Dermis microvascular lymphatic vessel endothelial cell (primary cell): ENCODE measurements at places on chromosomes 3 and 15.

DNA sequence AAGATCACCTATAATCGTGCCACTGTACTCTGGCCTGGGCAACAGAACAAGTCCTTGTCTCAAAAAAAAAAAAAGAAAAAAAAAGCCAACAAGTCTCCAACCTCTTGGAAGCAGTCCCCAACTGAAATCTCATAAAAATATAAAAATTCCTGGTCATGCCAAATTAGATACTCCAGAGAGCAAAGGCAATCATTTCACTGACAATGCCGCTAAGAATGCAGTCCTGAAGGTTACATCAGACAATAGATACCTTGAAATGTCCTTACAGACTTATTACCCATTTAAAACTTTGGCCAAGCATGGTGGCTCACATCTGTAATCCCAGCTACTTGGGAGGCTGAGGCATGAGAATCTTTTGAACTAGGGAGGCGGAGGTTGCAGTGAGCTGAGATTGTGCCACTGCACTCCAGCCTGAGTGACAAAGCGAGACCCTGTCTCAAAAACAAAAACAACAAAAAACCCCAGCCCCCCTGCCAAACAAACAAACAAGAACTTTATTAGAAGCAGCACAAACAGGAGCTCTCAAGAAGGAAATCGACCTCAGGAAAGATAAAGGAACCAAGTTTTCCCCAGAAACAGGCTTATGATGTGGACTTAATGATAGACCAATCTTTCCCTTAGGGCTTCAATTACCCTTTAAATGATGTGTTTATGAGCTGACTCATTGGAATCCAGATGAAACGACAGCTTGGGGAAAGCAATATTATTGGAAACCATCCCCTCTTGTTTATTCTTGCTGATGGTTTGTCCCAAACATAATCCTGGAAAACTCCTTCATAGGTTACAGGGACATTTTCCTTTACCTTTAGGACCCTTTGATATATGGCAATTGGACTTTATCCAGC, 53.1 kb upstream of the XCR1 start:
- no peak for DNase-seq

DNA sequence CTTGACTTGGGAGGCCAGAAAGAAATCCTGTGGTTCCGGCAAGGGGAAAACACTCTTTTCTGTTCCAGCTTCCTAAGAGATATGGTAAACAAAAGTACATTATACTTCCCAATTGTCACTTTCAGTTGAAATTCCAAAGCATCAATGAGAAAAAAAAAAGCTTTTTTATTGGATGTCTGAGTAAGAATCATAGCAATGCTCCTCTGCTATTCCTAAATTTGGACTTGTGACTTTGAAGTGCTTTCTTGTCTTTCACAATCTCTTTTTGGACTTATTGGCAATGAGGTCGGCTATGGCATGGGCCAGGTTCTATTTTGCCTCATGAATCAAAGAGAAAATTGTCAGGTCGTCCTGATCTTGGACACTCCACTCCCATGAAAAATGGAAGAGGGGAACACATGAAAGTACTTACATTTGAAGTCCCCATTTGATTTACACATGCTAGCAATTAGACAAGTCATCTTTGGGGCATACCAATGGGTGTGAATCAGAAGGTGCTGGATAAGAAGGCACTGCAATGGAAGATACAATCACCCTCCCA, 170.5 kb downstream of the GREM1 start:
- DNase-seq, result no peak

DNA sequence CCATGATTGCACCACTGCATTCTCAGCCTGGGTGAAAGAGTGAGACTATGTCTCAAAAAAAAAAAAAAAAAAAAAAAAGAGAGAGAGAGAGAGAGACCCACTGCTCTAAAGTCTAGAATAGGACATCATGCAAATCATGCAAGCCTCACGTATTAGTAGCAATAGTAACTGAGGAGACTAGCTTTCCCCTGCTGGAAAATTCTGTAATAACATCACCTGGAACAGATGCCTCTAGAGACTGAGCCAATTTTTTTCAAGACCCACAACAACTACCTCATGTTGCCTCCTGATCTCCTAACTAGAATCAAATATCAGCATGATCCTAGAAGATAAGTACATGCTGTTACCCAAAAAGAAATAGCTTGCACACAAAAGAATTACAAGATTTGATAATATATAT, 461.9 kb downstream of the AGBL1 start:
- DNase-seq, result no peak

DNA sequence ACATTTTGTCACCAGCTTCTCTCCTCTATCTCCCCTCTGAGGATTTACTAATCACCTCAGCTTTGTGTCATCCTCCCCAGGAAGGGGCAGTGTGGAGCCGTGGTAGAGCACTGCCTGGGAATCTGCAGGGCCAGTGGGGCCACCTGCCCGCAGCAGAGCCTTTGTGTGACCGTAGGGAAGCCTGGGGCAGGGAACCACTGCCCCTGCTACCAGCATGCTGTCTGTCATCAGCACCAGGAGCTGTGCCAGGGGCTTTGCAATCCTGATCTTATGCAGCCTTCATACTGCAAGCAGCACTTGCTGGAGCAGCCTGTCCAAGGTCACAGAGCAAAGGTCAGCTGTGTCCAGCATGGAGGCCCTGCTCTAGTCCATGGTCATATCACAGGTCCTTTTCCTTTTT, 170.2 kb upstream of the IL12A start:
- no peak for DNase-seq

- DNase-seq, result no peak
Observed at GRCh38 chr15:64503640-64504039, 43.3 kb downstream of the ZNF609 start.

- DNase-seq, result no peak
Observed at GRCh38 chr15:84785053-84785452, 32.1 kb upstream of the ALPK3 start.

DNA sequence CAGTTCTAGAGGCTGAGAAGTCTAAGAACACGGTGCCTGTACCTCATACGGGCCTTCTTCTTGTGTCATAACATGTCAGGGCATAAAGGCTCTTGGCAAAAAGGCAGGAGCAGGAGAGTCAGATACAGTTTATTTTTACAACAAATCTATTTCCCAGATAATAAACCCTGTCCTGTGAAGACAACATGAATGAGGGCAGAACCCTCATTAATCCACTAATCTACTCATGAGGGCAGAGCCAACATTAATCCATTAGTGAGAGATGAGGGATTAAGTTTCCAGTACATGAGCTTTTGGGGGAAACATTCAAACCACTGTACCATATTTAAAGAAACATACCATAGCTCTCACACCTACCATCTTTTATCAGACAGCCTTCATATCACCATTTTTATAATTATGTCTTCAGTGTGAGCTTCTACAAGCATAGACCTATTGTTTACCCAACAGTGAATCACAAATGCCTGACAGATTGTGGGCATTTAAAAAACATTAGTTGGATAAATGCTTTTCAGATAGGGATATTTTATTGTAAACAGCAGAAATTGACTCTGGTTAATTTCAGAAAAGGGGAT, 645.8 kb downstream of the GRM7 start:
- DNase-seq, result no peak

GRCh38 chr3:195260280-195260905, 10.6 kb downstream of the XXYLT1 start:
- DNase-seq, result peak; percentile 52

GRCh38 chr3:119589102-119589773, 8.4 kb upstream of the PLA1A start:
- DNase-seq, result no peak

- no peak for DNase-seq
Observed at GRCh38 chr3:14802381-14802731, 16.4 kb upstream of the FGD5 start.

- no peak for DNase-seq
Observed at GRCh38 chr15:34986326-34986725, 1.8 kb downstream of the ZNF770 start.

DNA sequence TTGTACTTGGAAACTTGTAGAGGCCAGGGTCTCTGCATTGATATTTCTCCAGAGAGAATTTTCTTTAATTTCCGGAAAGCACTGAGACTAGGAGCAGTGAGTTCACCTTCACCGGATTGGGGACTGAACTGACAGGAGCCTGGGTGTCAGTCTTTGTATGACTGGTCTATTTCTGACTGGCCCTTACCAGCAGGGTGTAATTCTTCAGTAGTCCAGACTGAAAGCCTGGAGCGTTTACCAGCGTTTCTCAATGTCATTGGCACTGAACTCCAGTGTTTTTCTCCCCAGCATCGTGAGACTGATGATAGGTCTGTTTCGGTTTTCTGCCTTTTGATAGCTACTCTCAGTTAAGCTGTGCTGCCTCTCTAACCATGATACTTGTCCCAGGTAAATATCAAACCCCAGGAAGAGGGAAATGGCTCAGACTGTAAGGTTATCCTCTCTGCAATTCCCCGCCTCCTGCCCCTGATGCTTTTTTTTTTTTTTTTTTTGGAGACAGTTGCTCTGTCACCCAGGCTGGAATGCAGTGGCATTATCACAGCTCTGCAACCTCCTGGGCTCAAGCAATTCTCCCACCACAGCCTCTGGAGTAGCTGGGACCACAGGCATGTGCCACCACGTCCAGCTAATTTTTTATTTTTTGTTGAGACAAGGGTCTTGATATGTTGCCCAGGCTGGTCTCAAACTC, 103.6 kb downstream of the CACNA2D3 start:
- no peak for DNase-seq

DNA sequence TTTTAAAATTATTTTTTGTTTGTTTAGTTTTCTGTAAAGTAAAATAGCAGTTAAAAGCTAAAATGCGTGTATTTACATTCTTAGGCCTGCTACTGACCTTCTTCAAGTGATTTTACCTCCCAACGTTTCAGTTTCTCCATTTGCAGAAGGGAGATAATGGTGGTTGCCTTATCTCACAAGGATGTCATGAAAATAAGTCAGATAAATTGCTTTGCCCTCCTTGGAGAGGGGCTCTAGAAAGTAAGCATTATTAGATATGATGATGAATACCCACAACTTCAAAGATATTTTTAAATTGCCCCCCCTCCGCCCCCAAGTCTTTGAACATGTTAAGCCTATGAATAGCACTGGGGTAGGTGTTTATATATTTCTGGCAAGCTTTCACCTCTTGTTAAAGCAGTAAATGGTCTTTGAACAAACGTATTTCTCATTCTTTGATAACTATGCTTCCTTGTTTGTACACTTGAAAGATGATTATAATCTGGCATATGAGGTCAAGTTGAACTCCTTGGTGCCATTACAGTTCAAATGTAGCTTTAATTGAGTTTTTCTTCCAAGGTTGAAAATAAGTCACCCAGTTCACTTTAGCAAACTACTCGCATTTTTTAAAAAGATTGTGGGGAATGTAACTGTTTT, 6.4 kb downstream of the TERC start:
- no peak for DNase-seq

DNA sequence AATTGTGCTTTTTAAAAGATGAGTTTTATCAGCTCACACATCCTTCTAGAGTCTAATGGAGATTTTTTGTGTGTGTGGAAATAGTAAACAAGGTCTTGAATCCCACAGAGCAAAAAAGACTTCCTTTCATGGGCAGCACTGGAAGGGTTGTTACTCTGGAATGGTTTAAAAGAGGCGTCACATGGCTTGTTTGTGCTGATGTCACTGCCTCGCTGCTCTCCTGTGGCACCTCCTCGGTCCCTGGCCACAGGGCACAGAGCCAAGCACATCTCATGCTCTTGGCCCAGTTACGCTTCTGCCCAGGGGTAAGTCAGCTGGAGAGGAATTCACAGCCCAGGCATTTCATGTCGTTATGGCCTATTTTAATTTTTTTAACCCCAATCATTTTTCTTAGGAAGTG, 53.2 kb downstream of the PGPEP1L start:
- peak; percentile 78 for DNase-seq

DNA sequence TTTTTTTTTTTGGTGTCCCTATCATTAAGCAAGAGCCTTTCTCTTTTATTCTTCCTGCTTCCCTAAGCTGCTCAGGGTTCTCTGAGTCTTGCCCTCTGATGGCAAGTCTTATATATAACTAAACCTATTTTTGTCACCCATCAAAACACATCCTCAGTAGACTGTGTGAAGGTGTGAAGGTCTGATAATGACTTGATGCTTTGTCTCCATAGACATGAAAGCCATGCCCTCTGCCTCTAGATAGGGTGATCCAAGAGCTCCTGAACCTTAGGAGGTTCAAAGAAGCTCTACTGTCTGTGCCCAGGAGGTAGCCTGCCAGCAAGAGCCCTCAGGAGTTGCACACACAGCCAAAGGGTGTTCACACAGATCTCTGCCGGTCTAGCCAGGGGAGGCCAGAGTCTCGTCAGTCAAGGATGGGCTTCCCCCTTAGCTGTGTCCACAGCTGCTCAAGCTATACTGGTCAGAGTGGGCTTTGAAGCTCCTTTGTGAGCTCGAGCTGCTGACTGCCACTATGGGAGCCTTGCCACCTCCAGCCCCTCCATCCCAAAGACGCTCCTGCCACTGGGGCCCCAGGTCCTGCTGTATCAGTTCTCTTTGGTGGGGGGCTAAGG, 13.1 kb upstream of the SNX22 start:
- no peak for DNase-seq

- peak; percentile 49 for DNase-seq
Observed at GRCh38 chr3:126287536-126288241, 69.5 kb downstream of the KLF15 start.

GRCh38 chr3:43019006-43019809, 40.1 kb downstream of the GASK1A start:
- DNase-seq, result no peak

DNA sequence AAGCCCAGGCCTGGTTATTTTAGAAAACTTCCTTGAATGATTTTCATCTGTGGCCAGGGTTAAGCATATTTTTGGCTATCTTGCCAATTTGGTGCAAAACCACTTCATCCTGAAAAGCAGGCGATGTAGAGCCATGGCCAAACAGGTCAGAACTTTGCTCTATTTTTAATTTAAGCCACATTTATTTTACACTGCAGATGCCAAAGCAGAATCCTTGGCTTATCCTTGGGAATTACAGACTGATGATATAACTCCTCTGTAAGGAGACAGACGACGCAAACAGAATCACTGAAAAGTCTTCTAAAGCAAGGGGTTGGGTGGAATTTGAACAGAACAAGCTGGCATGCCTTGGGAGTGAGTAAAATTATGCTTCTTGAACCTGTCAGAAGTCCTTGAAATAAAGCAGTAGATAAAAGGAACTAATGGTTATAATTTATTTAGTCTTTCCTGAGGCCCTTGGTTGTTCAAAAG, 121.9 kb downstream of the CHST2 start:
- DNase-seq, result no peak
